ENCODE measurements at places on chromosomes 13 and 19.

DNA sequence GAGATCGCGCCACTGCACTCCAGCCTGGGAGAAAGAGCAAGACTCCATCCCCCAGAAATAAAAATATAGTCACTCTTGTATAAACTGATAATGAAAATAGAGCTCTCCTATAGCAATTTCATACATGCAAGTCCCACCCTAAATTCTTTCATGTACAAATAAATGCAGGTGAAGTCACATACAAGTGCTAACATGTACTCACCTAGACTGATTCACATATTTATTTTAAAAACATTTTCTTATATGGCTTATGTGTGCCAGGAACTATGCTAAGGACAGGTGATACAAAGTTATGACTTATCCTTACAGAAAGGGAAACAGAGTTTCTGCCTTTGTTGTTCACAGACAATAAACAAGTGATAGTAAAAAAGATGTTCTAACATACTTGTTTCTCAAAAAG, 32.0 kb downstream of the USP12 start:
- DNase-seq, result no peak

DNA sequence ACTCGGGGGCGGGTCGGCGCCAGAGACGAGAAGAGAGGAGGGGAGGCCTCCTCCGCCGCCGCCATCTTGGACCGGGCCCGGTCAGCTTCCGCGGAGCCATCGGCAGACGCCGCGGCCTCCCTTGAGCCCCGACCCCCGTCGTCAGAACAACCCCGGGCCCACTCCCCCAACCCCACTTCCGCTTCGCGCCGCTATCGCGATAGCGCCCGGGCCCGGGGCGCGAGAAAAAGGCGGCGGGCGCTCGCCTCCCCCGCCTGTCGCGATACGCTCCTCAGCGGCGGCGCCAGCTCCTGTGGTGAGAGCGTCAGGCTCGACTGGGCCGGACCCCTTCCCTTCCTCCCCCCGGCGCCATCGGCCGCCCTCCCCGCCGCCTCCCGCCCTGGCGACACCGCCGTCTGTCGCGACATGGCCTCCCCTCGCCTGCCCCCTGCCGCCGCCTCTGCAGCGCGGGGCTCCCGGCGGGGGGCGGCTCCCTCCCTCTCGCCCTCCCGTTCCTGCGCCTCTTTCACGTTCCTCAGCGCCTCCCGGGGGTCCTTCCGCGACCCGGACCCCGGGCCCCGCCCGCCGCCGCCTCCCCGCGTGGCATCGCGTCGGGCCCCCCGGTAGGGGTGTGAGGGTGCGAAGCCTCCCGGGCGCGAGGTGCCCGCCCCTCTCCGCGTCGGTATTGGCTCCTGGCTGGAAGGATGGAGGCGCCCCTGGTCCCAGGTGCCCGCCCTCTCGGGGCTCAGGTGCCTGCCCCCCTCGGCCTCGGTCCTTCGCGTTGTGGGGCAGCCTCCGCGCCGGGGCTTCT, at the start of gene CNOT3:
TSS of gene CNOT3 (plus strand) at position 64 of the 790 bp plus-strand sequence. CDS start 5,217 bp downstream, outside the sequence.
- peak; percentile 28 for DNase-seq

- DNase-seq, result no peak
Measured at GRCh38 chr13:95874286-95874685, 178.9 kb downstream of the UGGT2 start.

GRCh38 chr19:43308244-43308815, 39.0 kb upstream of the PSG9 start:
- DNase-seq, result no peak
